Mesenchymal stem cell (in vitro differentiated cells and primary cell): ENCODE measurements at places on chromosomes 2 and 18.

GRCh38 chr2:110823165-110823564 is 90.8 kb downstream of the ACOXL start:
- no peak for DNase-seq

GRCh38 chr2:54370405-54371104 is 85.6 kb upstream of the SPTBN1 start:
- DNase-seq = peak; percentile 22

- no peak for DNase-seq
These were observed 38.4 kb downstream of the SLC9A2 start for GRCh38 chr2:102657770-102658169.

DNA sequence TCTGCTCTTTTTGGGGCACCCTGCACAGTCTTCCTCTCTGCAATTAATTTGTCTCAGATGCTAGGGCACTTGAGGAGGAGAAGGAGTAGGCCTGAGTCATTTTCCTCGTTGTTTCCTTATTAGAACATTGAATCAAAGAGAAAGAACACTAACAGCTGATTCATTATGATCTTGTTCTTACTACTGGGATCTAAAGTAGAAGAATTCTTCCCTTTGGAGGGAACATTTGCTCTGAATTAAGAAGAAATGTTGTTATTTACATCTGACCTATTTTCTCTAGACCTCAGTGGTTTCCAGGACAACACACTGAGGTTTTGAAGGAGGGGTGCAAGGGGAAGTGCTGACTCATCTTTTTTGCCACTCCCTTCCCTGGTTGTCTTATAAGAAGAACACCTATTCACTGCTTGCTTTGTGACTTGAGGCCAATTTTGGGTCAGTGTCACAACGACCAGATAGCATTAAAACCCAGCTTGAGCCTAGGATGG is 24.3 kb upstream of the STAT1 start:
- peak; percentile 59 for DNase-seq

DNA sequence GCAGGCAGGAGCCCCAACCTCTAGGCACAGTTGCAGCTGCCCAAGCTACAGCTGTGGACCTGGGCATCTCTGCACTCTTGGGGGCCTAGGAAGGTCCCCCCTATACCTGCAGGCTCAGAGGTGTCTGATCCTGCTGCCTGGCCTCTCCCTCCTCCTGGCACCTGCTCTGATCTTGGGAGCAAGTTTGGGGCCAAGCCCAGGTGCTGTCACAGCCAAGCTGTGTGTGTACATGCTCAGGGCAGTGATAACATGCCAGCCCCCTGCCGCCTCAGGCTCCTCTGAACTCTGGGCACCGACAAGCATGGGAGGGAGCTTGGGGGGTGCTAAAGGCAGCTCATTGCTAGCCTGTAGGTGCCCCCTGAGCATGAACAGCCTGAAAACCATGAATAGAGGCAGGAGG is 829.6 kb upstream of the VRK2 start:
- no peak for DNase-seq

- DNase-seq = peak; percentile 23
These were observed 26.1 kb upstream of the REG3G start for GRCh38 chr2:78999406-78999805.

GRCh38 chr2:26011990-26012856 is 21.7 kb upstream of the RAB10 start:
- peak; percentile 84 for DNase-seq

GRCh38 chr2:17717666-17718065 is 35.9 kb downstream of the SMC6 start:
- no peak for DNase-seq

- DNase-seq = no peak
These were observed 693 bp upstream of the PDK1 start for GRCh38 chr2:172555272-172555521.

GRCh38 chr2:14530506-14530905 is 102.0 kb upstream of the LRATD1 start:
- no peak for DNase-seq

- DNase-seq = peak; percentile 72
These were observed 107.9 kb upstream of the IL1R2 start for GRCh38 chr2:101883860-101884259.

DNA sequence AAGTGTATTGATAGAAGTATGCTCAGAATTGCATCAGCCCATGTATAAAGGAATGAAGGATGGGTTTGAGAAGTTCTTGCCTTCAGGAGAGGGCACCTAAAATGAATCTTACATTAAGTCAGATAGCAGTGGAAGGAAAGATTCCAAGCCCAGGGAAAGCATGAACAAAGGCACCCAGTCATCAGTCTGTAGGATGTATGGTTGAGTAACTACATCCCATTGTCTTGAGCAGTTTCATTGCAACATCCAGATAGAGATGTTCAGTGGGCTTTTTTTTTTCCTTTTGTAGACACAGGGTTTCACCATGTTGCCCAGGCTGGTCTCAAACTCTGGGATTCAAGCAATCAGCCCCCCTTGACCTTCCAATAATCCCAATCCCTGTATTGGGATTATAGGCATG is 80.7 kb downstream of the ARHGAP28 start:
- DNase-seq = no peak

- peak; percentile 49 for DNase-seq
These were observed 52.0 kb downstream of the TNP1 start for GRCh38 chr2:216807857-216808272.

GRCh38 chr2:200744201-200744602 is 67.5 kb upstream of the BZW1 start:
- DNase-seq = no peak

DNA sequence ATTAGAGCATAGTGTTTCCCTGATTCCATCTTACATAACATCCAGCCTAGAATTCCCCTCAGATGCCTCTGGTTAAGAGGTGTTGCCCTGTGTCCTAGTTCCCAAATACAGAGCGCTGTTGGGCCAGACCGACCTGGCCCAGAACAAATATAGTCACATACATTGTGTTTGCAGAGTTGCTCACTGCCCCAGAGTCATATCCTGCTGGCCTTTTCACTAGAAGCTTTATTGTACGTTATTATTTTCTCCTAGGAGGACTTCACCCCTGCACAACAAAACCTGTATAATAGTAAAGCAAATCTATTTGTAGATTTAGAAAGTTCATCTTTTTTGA is 11.1 kb upstream of the MAP4K3 start:
- no peak for DNase-seq

DNA sequence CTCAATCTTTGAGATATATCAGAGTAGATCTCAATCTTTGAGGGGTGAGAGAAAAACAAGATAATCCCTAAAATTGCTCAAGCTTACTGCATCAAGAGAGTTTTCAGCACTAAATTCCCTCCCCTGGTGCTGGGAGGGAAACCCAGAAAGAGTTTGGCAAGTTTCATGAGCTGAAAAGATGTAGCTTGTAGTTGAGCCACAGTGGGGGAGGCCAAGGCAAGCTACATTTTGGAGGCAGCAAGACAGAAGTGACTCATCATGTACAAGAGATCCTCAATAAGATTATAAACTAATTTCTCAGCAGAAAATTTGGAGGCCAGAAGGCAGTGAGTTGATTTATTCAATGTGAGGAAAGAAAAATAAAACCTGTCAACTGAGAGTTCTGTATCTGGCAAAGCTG is 308.2 kb downstream of the PIEZO2 start:
- DNase-seq = peak; percentile 54

GRCh38 chr18:6294148-6294784 is 120.4 kb downstream of the L3MBTL4 start:
- no peak for DNase-seq
